ENCODE measurements at places on chromosomes 6 and 20. TPM values are rescaled to one million over a fixed set of nuclear protein-coding genes. Genes with fewer than 3 reads are reported as not detected.

The VWA7 gene
- total RNA-seq = 0.14 TPM

The SLC24A3 gene
- 0.44 TPM for total RNA-seq

The C6orf132 gene
- total RNA-seq = 2.3 TPM

The DEFB110 gene
- total RNA-seq = not detected

Data from placental pericyte (primary cell).